SK-N-MC (cell line): ENCODE measurements at places on chromosomes 2 and 18.

GRCh38 chr18:60981682-60982328 lies 351.4 kb upstream of the CDH20 start:
- no peak for DNase-seq

GRCh38 chr18:48408111-48408726 lies 964 bp downstream of the ZBTB7C start:
- DNase-seq = no peak

DNA sequence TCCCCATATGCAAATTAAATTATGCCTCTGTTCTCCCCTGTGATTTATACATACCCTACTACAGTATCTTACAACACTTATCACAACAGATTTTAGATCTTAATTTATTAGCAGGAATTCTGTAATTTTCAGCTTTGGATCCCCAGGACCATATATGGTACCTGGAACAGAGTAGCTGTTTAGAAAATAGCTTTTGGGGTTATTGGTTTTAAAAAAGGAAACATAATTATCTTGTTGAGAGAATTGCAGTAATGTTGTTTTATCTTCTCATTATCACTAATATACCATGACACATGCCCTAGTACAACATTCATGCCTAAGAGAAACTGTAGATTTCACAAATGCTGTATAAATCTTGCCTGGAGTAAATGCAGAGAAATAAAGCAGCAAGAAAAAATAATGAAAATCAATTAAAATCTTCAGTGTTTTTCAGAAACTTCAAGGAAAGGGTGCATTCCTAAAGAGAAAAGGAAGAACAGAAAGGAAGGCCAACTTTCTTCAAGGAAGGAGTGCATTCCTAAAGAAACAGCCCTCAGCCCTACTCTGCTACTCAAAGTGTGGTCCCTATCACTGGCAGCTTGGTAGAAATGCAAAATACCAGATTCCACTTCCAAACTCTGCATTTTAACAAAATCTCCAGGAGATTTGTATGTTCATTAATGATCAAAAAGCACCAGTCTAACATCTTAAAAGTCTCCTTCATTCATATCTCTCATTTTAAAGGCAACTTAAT lies 37.1 kb upstream of the CSRNP3 start:
- no peak for DNase-seq

DNA sequence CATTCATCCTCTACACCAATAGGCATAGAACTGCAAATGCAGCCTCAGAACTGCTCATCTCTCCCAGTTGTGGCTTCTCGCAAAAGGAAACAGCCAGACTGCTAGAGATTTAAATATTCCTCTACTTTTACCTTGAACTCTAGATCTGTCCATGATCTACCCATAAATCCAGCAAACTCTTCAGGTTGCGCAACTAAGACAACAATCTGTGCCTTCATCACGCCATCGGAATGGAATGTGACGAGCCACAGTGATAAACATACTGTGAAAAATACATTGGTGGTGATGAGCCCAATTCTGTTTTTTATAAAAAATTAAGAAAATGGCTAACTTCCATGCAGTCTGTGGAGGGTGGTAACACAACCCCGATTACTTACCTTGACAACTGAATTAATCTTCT lies 626.7 kb downstream of the LRRTM4 start:
- no peak for DNase-seq

- DNase-seq = no peak
Observed at GRCh38 chr18:6666012-6666685, 63.4 kb upstream of the ARHGAP28 start.

DNA sequence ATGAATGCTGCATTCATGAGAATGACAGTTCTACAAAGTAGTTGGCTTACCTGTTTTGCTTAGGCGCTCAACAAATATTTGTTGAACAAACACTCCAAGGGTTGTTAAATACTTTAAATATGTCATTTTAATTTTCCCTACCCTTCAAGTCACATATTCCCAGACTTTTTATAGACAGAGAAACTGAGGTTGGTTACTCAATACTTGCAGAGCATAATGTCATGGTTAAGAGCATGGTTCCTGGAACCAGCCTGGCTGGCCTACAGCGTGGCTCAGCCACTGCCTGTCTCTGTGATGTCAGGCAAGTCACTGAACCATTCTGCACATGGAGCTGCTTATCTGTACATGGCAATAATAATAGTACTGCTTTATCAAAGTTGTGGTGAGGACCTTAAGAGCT lies 120.0 kb upstream of the STK17B start:
- no peak for DNase-seq

DNA sequence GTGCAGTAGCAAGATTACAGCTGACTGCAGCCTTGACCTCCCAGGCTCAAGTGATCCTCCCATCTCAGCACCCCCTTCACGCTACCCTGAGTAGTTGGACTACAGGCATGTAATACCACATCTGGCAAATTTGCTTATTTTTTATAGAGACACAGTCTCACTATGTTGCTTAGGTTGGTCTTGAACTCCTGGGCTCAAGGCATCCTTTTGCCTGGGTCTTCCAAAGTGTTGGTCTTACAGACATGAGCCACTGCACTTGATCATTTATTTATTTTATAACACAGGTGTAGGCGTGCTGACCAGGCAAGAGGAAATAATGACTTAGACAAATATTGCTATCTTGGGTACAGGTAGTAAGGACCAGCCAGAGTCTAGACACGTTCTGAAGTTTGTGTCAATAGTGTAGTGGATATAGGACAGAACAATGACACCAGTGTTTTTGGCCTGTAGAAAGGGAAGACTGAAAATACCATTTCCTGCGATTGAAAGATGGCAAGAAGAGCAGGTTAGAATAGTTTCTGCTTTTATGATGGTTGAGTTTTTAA lies 71.0 kb upstream of the THUMPD2 start:
- DNase-seq = no peak

DNA sequence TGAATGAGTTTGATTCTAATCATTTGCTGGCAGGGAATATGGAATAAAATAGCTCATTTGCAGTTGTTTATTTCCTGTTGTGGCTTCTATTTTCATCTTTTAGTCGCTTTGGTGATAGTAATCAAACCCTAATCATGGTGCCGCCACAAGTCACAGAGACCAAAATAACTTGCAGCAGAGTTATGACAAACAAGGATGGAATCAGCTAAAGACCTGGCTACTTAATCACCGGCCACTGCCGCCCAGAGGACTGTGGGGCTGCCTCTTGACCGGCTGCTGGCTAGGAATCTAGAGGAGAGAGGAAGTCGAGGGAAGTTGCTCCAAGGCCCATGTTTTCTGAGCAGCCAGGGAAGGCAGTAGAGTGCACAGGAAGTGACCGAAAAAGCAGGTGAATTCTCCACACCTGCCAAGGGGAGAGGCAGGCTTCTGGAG lies 5.1 kb upstream of the SMAD7 start:
- DNase-seq = no peak

- DNase-seq = no peak
Observed at GRCh38 chr2:230414302-230414701, 1.7 kb upstream of the SP100 start.

- DNase-seq = peak; percentile 39
Observed at GRCh38 chr18:58253871-58254270, 209.8 kb downstream of the NEDD4L start.

DNA sequence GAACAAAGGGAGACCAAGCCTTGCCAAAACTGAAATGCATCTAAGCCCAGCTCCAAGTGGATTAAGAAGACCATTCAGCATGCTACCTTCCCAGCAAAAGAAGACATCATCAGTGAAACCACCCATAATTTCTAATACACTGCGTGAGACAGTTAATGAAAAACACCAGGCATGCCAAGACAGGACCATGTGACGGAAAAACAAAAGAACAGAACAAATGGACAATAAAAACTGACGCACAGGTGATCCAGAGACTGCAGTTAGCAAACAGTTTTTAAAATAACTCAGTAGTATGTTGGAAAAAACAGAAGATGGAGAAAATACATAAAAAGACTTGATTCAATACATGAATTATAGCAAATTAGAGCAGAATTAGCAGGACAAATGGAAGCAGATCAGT lies 15.3 kb downstream of the FAM168B start:
- no peak for DNase-seq

DNA sequence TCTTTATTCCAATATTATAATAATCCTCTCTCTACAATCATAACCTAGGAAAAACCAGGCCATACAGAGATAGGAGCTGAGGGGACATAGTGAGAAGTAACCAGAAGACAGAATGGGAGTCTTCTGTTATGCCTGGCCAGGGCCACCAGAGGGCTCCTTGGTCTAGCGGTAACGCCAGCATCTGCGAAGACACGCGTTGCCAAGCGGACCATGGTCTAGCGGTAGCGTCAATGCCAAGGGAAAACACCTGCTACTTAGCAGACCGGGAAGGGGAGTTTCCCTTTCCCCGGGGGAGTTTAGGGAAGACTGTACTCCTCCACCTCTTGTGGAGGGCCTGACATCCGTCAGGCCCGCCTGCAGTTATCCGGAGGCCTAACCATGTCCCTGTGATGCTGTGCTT lies 36.6 kb downstream of the ARL6IP6 start:
- no peak for DNase-seq

GRCh38 chr2:232350804-232351685 lies 27.5 kb upstream of the ALPP start:
- no peak for DNase-seq

DNA sequence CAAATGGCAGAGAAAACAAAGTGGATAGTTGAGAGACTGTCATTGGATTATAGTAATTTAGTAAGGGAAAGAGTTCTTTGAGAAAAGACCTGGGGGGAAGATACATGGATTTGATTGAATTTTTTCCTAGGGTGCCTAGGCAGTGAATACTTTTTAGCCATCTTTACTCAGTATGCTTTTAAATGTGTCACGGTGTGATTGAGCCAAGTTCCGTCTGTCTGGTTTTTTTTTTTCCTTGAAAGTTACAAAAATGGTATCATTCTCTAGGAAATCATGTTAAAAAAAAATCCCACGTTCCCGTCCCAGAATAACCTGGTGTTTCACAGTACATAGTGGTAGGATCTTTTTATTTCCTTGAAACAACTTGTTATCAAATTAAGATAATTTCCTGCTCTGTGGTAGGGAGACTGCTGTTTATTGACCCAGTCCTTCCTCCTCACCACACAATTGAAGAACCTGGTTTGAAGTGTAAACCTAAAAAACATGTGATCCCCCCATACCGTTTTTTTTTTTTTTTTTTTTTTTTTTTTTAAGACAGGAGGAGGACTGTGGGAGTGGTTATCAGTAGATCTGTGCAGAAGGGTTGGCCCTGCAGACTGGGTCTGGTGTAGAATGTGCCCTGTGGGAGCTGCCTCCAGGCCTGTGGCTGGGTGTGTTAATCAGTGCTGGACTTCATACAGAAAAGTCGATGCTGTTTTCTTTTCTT lies 55.1 kb downstream of the DGKD start:
- no peak for DNase-seq

- DNase-seq = no peak
Observed at GRCh38 chr2:148306027-148306426, 285.1 kb downstream of the MBD5 start.

- no peak for DNase-seq
Observed at GRCh38 chr2:108612514-108613183, 78.4 kb downstream of the LIMS1 start.

- DNase-seq = no peak
Observed at GRCh38 chr2:215973954-215974699, 39.2 kb downstream of the MREG start.

GRCh38 chr2:153403940-153404339 lies 74.6 kb downstream of the RPRM start:
- DNase-seq = no peak

GRCh38 chr2:207248702-207249377 lies 83.1 kb upstream of the KLF7 start:
- no peak for DNase-seq

- DNase-seq = no peak
Observed at GRCh38 chr2:188892636-188893035, 81.5 kb upstream of the COL3A1 start.

DNA sequence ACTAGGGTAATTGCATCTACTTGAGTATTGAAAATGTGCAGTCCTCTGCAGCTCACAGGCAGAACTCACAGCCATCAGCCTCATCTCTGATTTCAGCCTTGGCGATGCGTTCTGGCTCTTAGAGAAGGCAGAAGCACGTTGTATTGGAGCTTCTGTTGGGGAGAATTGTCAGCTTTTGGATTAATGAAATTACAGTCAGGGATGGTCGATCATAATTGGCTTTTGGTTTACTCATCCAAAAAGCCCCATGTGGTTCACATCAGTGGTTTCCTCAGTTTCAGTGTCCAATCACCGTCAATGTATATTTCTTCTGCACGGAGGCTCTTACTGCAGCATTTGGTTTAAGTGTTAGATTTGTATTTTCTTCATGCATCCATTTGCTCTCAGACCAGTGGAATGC lies 218.5 kb upstream of the SOX11 start:
- DNase-seq = no peak

- DNase-seq = no peak
Observed at GRCh38 chr18:9914334-9914583, 443 bp downstream of the VAPA start.

GRCh38 chr18:48948112-48949049 lies 2.4 kb downstream of the SMAD7 start:
- no peak for DNase-seq

DNA sequence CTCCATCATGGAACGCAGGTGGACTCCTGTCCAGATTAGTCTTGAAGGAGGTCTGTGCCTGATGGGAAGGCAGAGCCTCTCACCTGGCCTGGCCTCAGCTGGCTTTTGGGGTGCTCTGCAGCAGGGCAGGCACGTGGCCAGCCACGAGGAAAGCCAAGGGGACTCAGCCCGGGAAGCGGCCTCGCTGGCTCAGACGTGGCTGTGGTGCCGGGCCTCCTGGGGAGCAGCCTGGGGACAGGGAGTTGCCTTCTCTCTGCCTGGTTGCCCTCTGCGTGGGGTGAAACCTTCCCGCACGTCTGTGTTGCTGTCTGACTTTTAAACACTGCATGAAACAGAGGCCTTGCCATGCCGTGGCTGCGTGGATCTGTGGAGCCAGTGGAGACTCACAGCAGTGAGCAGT lies 45.0 kb downstream of the RTP5 start:
- DNase-seq = no peak

DNA sequence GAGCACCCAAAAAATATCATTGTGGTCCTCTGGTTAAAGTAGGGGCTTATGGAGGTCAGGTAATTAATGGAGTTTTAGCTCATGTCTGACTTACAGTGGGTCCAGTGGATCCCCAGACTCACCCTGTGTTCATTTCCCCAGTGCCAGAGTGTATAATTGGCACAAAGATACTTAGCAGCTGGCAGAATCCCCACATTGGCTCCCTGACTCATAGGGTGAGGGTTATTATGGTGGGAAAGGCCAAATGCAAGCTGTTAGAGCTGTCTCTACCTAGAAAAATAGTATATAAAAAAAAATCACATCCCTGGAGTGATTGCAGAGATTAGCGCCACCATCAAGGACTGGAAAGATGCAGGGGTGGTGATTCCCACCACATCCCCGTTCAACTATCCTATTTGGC lies 1067.6 kb upstream of the ACVR2A start:
- DNase-seq = no peak

DNA sequence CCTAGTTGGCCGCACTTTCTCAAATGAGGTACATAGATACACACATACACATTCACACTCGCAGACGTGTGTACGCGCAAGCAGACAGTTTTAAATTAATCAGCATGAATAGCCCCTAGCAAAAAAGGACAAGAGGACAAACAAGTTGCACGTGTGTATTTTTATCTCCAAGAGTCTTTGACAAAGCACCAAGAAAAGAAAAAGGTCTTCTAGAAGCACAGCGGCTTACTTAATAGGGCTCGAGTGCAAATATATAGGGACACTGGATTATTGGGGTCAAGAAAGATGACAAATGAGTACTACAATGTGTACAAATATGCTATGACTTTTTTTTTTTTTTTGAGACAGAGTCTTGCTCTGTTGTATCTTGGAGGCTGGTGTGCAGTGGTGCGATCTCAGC lies 1.7 kb upstream of the BCL2 start:
- no peak for DNase-seq

GRCh38 chr2:231332388-231332787 lies 63.1 kb upstream of the B3GNT7 start:
- no peak for DNase-seq
